ENCODE measurements at places on chromosomes 3 and 15.

- no peak for DNase-seq
Observed at GRCh38 chr15:45097466-45097865, 16.5 kb downstream of the DUOX2 start.

DNA sequence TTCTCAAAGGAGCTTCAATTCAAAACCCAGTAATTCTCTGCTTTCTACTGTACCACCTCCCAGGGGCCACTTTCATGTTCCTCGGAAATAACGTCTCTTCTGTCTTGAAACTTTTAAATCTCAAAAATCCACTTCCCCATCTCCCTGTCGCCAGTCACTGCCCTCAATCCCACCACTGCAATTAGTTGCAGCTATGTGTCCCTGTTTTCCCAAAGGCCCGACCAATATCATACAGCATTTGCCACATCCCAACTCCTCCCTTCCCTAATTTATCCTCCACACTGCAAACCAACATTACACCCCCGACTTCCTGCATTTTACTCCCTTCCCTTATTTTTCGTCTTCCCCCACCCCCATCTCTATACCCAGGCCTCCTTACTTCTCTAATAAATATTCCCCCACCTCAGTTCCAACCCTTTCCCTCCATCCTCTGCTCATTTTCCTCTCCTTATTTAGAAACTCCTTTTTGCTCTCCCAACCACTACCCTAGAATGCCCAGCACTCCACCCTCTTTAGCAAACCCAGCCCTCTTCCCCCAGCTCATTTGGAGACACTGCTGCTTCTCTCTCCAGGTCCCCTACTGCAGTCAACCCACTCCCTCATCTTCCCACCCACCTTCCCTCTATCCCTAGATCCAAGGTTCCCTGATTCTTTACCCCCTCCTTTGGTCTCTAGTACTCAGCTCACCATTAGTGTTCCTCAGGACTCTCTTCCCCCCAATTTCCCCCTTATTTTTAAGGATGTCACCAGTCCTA lies 1.1 kb downstream of the NPTN start:
- DNase-seq, result peak; percentile 44

DNA sequence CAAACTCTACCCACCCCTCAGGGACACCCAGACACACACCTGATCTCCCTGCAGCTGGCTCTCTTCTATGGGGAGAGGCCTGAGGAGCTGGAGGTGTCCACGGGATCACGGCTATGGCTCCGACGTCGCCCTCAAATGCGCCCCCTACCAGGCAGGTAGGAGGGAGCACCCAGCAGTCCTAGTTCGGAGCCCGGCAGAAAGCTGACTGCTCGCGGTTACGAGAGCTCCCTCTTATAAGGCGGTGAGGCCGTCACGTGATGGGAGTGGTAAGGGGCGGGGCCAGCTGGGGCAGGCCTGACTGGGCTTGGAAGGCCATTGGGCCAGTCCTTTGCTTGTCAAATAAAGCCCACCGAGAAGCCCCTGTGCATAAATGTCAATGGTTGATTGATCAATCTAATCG lies at the start of gene PRR20G:
Gene PRR20G, minus strand, starts transcription at position 207 of the 400 bp plus-strand sequence. CDS start 681 bp downstream, outside the sequence.
- DNase-seq, result no peak

GRCh38 chr15:99932676-99933402 lies 199.6 kb upstream of the LYSMD4 start:
- DNase-seq, result peak; percentile 33

DNA sequence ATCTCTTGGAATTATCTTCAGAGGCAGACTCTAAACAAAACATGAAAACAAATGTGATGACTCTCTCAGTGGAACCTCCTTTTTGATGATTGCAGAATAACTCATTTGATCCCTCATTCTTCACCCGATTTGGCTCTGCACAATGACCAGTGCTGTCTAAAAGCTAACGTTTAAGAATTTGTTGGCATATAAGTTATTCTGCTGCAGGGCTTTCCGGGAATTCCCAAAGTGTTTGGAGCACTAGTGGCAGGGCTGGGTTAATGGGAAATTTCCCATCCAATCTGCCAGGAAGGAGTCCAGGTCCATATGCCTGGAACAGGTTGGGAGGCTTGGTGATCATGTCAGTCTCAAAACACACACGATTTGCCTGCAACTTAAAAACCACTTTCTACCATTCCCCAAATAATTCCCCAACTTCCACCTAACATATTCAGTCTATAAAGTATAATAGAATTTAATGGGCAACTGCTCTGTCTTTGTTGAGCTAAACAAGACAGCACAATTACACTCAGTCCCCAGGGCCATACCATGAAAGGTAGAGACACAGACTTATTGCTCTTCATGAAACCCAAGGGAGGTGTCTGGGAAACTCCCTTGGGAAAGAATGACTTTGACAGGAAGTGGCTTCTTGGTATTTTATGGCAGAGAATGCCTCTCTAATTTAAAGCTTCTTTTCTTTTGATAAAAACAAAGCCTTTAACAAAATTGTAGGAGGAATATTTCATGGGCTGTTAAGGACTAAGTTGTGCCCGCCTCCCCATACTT lies 38.0 kb downstream of the ARRDC4 start:
- DNase-seq, result peak; percentile 72

DNA sequence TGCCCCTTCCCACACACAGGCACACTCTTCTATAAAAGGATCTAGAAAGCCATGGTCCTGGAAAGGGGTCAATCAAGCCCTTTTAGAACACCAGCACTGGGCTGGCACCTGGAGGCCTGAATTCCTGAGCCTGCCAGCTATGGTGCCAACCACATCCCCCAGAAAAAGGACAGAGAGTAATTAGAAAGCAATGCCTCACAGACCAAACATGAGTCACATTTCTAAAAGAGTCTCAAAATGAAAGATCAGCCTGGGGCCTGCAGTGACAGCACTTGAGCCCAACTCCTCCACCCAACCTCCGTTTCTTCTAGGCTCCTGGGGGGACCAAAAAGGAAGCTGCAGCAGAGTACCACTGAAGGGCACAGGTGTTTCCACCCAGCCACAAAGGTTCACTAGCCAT lies 14.1 kb downstream of the MYLK start:
- DNase-seq, result peak; percentile 85

- DNase-seq, result no peak
Observed at GRCh38 chr15:70226337-70226980, 128.7 kb upstream of the TLE3 start.

DNA sequence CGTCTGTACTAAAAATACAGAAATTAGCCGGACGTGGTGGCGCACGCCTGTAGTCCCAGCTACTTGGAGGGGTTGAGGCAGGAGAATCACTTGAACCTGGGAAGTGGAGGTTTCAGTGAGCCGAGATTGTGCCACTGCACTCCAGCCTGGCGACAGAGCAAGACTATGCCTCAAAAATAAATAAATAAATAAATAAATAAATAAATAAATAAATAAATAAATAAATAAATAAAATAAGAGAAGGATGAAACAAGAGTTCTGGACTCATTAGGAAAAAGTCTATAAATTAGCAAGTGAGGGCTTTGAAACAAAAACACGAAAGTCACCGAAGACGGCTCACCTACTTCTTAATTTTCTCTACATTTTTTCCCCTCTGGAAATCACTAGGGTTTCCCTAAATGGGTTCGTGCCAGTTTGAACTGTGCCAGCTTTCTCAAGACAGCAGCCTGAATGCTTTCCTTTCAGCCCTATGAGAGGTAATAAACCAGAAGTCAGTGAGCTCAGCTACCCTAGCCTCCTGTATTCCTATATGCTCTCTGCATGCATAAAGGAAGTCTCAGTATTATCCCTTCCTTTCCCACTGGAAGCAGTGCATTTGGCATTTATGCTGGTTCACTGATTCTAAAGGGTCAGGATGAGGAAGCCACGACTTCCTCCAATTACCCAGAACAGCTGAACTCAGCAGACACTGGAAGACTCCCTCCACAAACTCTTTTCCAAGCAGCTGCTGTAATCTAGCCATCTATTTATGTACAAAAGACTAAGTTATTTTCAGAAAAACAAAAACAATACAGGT lies 266.9 kb downstream of the ZBBX start:
- DNase-seq, result no peak

DNA sequence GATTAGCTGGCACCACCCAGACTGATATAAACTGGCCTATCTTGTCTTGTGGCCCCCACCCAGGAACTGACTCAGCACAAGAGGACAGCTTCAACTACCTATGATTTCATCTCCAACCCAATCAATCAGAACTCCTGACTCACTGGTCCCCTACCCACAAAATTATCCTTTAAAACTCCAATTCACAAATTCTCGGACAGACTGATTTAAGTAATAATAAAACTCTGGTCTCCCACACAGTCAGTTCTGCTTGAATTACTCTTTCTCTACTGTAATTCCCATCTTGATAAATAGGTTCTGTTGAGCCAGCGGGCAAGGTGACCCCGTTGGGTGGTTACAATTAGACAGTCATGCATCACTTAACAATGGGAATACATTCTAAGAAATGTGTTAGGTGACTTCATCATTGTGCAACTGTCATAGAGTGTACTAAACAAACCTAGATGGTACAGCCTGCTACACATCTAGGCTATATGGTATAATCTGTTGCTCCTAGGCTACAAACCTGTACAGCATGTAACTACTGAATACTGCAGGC lies 48.1 kb upstream of the MAP4 start:
- DNase-seq, result peak; percentile 83

Data from kidney tubule cell (primary cell).